ENCODE measurements at places on chromosomes 5 and 9.

- DNase-seq: no peak
Observed at GRCh38 chr9:99181621-99182020, 40.1 kb downstream of the ALG2 start.

- no peak for DNase-seq
Observed at GRCh38 chr5:116507051-116507537, 67.5 kb downstream of the SEMA6A start.

- no peak for DNase-seq
Observed at GRCh38 chr9:33932078-33932807, 115.3 kb downstream of the UBE2R2 start.

- no peak for DNase-seq
Observed at GRCh38 chr9:3256571-3257330, 269.1 kb downstream of the RFX3 start.

DNA sequence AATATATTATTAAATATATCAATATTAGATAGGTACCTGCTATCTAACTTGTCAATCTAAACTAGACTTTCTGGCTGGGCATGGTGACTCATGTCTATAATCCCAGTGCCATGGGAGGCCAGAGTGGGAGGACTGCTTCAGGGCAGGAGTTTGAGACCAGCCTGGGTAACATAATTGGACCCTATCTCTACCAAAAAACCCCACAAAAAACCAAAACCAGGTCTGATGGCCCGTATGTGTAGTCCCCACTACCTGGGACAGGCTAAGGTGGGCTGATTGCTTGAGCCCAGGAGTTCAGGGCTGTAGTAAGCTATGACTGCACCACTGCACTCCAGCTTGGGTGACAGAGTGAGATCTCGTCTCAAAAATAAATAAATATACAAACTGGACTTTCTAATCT, 55.0 kb downstream of the PJA2 start:
- DNase-seq: no peak

GRCh38 chr5:74105126-74105780, 479.3 kb downstream of the ARHGEF28 start:
- no peak for DNase-seq

Measured in left colon (tissue), 2 donors.